Neural crest cell (in vitro differentiated cells): ENCODE measurements at places on chromosomes 5 and 9. TPM values are rescaled to one million over a fixed set of nuclear protein-coding genes. Genes with fewer than 3 reads are reported as not detected.

Gene ADGRD2
- total RNA-seq = 0.44 TPM in 1 of 2 replicates, not detected in the other

Gene ZNF366
- total RNA-seq = not detected in 2 replicates

Gene TMEM174
- not detected in 2 replicates for total RNA-seq

Gene C8G
- 0.59 and 0.98 TPM in 2 replicates for total RNA-seq

Gene SPINK13
- total RNA-seq = not detected in 2 replicates

Gene INSL6
- total RNA-seq = not detected in 2 replicates

Gene PCDHGC4
- total RNA-seq = 14.8 and 15.9 TPM in 2 replicates

Gene ARID3C
- 0.68 TPM in 1 of 2 replicates, not detected in the other for total RNA-seq

Gene AHRR
- total RNA-seq = 1.0 and 1.3 TPM in 2 replicates
